Cardiac atrium fibroblast (primary cell): ENCODE measurements at places on chromosomes 7 and 10. TPM values are rescaled to one million over a fixed set of nuclear protein-coding genes. Genes with fewer than 3 reads are reported as not detected.

The KCNIP2 gene
- 0.54 and 0.97 TPM in 2 replicates for total RNA-seq

The FANK1 gene
- total RNA-seq, result 1.3 and 2.5 TPM in 2 replicates

The C10orf143 gene
- 1.6 TPM in 1 of 2 replicates, not detected in the other for total RNA-seq

The OPN1SW gene
- not detected in 2 replicates for total RNA-seq

The TMEM213 gene
- not detected in 2 replicates for total RNA-seq

The WNT2 gene
- total RNA-seq, result not detected in 2 replicates

The HTR7 gene
- total RNA-seq, result 2.2 and 2.4 TPM in 2 replicates

The CLCN1 gene
- not detected in 2 replicates for total RNA-seq

The EPHB4 gene
- total RNA-seq, result 44.4 and 46.8 TPM in 2 replicates

The TBX20 gene
- total RNA-seq, result 49.5 and 54.4 TPM in 2 replicates

The CALHM1 gene
- total RNA-seq, result not detected in 2 replicates

The HYAL4 gene
- 0.16 TPM in 1 of 2 replicates, not detected in the other for total RNA-seq

The SCIN gene
- not detected in 2 replicates for total RNA-seq

The ASB10 gene
- not detected in 2 replicates for total RNA-seq

The CC2D2B gene
- not detected in 2 replicates for total RNA-seq

The SMO gene
- total RNA-seq, result 16.5 and 16.6 TPM in 2 replicates

The FAM25C gene
- total RNA-seq, result not detected in 2 replicates

The EBLN1 gene
- total RNA-seq, result not detected in 2 replicates

The PLXDC2 gene
- 2.8 and 2.9 TPM in 2 replicates for total RNA-seq

The STOX1 gene
- not detected in 2 replicates for total RNA-seq

The PCGF6 gene
- 7.6 and 7.9 TPM in 2 replicates for total RNA-seq

The KNDC1 gene
- 0.36 and 0.49 TPM in 2 replicates for total RNA-seq

The C10orf67 gene
- not detected in 2 replicates for total RNA-seq

The ITPRID1 gene
- not detected in 2 replicates for total RNA-seq

The TCF7L2 gene
- total RNA-seq, result 7.4 and 18.3 TPM in 2 replicates

The FAM131B gene
- 0.36 and 0.97 TPM in 2 replicates for total RNA-seq

The ST8SIA6 gene
- total RNA-seq, result not detected in 2 replicates

The ARHGEF35 gene
- total RNA-seq, result 0.65 TPM in 1 of 2 replicates, not detected in the other

The FXYD4 gene
- not detected in 2 replicates for total RNA-seq

The TAS2R40 gene
- total RNA-seq, result not detected in 2 replicates

The EVX1 gene
- total RNA-seq, result not detected in 2 replicates

The GPR15LG gene
- total RNA-seq, result not detected in 2 replicates
